ENCODE measurements at places on chromosomes 2 and 18.

- DNase-seq = no peak
Measured at GRCh38 chr18:25016666-25017065, 335.3 kb downstream of the ZNF521 start.

GRCh38 chr2:221100467-221101089 is 471.5 kb downstream of the EPHA4 start:
- no peak for DNase-seq

DNA sequence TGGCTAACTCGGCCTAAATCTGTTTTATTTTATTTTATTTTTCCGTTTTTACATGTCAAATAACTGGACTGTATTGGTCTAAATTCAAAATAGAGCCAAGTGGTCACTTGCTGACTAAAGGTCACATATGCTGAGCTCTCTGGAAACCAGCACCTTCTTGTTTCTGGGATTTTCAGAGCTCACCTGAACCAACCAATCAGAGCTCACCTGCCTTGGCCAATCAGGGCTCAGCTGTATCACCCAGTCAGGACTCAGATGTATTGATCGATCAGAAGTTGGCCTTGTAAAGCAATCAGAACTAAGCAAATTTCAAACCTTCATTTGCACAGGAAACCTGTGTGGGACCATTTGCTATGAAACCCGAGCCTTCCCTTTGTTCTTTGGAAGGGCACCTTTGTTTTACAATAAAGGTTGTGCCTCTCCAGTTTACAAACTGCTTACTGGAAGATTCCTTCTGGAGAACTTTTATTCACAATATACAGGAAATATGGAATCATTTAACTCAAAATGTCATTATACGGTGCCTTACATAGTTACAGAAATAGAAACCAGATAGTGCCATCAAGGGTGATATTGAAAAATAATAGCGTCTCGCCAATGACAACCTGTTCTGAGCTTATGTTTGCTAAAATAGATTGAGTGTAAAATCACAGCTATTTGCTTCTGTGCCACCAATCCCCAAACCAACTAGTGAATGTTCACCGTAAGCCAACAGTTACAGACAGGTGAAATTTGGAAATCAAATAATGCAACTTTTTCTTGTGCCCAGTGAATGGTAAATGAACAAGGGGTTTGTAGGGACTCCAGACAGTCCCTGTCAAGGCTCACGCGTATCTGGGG is 17.3 kb upstream of the PSD4 start:
- DNase-seq = no peak

DNA sequence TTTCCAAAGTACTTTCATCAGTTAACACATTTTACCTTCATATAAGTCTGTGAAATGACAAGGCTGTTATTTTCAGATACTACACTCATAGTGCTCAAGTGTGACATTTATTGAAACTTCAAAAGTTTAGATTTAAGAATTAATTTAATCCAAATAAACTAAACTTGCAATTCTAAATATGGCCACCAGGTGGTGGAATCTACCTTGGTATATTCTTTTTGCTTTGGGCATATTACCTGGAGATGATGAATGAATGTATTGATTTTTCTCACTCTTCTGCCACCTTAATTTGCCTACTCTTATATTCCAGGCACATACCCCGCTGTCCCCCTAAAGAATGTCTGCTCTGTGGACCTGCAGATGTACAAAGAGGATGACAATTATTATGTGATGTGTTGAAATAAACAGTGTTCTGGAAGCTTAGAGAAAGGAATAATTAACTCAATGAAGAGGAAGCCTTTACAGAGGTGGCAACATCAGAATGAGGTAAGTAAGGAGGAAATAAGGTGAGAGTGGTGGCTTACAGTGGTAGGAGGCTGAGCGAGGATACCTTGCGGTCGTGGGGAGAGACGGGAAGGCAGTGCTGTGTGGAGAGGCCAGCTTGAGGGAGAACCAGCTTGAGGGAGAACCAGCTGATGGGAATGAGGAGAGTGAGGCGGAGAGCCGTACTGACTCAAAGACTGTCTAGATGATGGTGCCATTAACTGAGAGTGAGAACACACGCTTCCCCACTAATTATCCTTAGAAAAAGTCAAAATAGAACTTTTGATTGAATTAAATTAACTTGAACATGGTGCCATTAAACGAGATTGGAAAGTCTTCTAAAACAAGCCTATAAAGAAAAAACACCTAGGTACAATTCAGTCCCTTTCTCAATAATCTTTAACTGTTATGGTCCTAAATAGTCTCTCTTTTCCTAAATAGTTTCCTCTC is 179.5 kb downstream of the CELF4 start:
- DNase-seq = peak; percentile 27

DNA sequence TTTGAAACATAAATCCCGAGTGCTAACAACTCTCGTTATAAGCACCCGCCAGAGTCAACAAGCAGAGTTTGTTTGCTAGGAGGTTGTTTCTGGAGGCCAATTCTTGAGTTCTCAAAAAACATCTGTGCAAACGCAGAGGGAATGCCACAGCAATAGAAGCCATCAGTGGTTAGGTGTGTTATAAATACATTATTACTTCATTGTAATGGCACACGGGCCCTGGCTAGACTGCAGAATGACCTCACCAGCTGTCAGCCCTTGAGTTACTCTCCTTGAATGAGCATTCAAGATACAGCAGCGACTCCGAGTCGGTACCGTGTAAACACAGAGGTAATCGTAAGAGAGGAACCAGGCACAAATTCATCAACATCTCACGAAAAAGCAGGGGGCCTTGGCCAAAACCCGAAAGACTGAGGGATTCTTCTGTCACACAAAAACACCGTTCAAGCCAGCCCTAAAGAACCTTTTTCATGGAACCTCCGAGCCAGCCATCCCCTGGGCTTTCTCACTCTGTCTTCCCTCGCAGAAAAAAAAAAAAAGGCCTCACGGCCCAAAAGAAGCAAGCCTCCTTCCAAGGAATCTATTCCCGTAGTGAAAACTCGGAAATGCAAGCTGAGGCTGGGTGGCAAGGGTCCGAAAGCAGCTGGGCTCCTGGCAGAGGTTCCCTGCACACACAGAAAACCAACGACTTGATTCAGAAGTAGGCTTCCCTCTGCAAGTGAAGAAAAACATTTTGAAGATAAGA is 133.7 kb upstream of the MEIS1 start:
- no peak for DNase-seq

DNA sequence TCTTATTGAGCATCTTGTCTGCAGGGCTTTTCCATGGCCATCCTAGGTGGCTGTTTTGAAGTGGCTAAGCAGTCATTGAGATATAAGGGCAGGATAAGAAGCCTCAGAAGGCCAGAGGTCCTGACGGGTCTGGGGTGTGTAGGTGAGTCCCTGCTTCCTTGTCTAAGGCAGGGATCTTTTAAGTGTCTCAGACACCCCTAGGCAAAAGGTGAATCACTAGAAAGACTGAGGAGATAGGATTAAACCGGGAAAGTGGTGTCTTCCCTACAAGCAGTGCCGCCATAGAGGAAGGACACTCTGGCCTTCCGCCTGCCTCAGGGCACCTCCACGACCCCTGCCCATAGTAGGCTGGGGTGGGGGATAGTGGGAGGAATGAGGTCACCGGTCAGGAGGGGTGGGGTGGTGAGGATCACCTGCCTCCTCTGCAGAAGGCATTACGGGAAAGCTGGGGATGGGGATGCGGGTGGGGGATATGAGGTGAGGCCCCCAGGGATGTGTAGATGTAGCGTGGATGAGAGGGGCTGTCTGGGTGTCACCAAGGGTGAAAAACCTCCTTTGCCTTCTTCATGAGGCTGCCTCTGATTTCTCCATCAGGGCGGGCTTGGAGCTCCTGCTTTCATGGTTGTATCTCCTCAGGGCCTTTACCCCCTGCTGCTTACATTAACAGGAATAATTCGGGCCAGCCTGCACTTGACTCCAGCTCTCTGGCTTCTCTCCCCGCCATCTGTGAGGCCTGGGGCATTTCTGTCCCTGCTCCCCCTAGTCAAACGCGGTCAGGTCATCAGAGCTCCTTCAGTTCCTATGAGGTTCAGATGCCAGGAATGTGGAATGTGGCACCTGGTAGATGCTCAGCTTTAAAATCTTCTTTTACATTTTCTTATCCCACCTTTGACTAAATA is 244.0 kb downstream of the DYSF start:
- no peak for DNase-seq

DNA sequence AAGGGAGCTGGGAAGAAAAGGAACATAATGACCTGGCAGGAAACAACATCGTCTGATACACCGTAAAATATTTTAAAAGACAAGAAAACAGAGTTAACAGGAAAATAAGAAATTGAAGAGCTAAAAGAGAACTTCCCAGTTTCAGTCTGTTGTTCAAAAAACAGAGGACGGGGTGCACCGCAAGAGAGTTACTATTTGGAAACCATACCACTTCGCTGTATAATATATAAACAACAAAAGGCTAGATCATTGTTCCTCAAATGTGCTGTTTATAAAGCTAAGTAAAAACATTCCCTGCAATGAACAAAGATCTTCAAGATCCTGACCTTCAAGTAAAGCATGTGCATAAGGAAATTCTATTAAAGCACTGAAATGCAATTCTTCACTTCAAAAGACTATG is 2.1 kb downstream of the PPP3R1 start:
- no peak for DNase-seq

GRCh38 chr2:240964704-240965295 is 33.6 kb upstream of the SNED1 start:
- no peak for DNase-seq

DNA sequence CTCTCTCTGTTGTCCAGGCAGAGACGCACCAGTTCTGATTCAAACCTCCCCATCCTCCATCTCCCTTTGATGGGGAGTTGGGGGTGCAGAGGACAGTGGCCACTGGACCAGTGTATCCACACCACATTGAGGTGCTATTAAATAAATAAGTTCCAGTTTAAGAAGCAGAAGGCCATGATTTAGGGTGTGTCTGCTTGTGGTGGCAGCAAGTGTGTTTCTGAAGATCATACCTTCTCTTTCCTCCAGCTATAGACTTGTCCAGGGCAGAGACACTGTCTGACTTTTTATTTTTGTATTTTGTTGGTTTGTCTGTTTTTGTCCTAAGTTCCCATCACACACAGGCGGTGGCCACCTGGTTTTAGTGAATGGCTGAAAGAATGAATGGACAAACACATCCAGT is 16.5 kb upstream of the INO80C start:
- no peak for DNase-seq
